ENCODE measurements at places on chromosomes 5 and 9.

DNA sequence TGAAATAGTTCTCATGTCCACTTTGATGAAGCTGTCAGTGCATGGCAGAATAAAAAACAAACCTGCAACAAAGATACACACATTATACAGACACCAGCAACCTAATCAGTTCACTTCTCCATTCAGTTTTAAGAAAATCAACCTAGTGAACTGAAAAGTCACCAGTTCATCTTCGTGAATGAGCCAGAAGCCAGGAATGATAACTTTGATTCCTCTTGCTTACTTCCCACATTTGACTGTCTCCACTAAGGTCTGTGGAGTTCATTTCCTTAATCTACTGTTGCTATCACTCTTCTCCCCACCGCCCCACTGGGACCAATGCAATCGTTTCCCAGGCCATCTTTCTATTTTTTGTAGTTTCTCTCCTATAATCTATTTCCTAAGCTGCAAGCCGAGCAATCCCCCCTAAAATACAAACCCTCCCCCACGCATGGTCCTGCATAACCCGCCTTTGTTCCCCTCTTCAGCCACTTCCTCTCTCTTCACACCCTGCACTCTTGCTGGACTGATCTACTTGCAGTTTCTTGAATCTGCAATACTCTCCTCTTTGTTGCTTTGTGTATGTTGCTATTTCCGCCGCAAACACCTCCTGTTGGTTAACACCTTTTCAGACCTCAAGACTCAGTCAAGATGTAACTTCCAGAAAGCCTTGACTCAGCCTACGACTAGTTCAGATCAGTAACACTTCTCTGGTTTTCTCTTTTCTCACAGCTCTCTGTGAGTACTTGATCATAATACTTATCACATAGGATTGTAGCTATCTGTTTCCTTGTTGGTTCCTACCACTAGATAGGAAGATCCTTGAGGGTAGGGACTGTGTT lies 16.6 kb downstream of the STOM start:
- DNase-seq, result peak; percentile 69

DNA sequence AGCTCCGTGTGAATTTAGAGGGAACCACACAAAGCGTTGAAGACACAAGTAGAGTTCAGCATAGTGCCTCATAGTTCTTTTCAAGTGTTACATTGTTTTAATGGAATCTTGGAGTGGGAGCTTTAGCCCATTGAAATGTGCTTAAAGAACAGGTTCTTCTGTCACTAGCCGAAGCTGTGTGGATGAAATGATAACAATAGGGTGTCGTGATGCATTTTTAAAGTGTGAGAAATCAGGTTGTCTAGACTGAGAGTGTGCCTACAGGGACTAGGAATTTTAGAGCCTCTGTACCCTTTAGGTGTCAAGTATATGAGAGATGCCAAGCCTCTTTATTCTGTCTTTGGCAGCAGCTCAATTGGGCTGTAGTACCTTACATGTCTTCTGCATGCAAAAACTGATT lies 83.0 kb downstream of the NDUFS4 start:
- no peak for DNase-seq

GRCh38 chr9:117682955-117683710 lies 21.1 kb upstream of the TLR4 start:
- no peak for DNase-seq

GRCh38 chr9:79221084-79221483 lies 350.7 kb upstream of the TLE4 start:
- no peak for DNase-seq

- no peak for DNase-seq
Measured at GRCh38 chr5:9898319-9898718, 268.2 kb upstream of the TAS2R1 start.

DNA sequence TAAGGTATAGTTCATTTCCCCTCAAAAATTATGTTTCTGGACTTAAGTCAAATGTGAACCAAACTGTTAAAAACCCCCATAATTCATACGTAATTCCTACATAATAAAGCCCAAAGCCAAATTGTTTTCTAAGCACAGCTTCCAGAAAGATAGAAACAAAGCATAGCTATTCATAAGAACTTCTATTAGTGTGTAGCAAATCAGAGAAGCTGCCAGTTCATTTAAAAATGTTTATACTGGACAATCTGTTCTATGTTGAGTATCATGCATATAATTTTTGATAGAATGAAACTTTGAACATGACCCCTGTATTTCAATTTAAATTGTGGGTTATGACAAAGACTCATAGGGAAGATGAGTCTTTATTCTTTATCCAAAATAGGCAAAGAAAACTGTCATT lies 119.0 kb upstream of the TXNDC8 start:
- no peak for DNase-seq

DNA sequence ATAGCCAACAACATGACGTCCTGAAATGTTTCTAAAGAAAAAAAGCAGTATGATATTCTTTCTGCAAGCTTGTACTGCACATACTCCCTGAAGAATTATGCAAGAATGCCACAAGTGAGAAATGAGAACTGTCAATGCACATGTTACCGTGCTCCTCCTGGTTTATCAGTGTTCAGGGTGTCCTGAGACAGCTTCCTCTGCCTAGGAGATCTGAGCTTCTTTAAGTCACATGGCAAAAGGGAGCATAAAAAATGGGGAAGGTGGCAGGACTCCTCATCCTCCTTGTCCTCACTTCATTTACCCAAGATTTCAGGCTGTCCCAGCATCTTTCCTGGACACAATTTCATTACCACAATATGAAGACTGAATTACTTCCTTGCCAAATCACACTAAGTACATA lies 238.2 kb downstream of the GLIS3 start:
- DNase-seq, result no peak

GRCh38 chr9:115867326-115867725 lies 286.3 kb upstream of the PAPPA start:
- DNase-seq, result no peak

GRCh38 chr5:16178745-16179372 lies 732 bp downstream of the MARCHF11 start:
- DNase-seq, result peak; percentile 13

DNA sequence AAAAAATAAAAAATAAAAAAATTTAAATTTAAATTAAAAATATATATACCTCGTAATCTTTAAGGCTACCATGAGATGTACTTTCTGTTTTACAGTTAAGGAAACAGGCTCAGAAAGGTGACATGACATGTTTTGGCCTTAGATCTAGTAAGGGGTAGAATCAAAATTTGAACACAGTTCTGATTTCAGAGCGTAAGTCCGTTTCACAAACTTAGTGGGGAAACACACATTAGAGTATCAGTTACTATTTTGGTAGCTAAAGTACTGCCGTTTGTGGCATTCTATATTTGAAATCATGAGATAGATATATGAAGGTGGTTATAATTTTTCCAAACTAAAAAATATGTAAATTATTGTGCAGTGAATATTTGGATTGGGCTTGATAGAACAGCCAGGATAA lies 186.2 kb downstream of the DENND1A start:
- DNase-seq, result no peak

DNA sequence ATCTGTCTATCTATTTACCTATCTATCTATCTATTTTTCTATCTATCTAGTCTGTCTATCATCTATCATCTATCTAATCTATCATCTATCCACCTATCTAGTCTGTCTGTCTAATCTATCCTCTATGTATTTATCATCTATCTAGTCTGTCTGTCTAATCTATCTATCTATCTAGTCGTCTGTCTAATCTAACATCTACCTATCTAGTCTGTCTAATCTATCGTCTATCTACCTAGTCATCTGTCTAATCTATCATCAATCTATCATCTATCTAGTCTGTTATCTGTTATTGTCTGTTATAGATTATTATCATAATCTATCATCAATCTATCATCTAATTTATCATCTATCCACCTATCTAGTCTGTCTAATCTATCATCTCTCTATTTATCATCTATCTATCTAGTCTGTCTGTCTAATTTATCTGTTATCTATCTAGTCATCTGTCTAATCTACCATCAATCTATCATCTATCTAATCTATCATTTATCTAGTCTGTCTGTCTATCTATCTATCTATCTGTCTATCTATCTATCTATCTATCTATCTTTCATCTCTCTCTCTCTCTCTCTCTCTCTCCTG lies 80.2 kb upstream of the ZNF618 start:
- no peak for DNase-seq

GRCh38 chr9:114283551-114284111 lies 39.3 kb upstream of the ORM1 start:
- no peak for DNase-seq

DNA sequence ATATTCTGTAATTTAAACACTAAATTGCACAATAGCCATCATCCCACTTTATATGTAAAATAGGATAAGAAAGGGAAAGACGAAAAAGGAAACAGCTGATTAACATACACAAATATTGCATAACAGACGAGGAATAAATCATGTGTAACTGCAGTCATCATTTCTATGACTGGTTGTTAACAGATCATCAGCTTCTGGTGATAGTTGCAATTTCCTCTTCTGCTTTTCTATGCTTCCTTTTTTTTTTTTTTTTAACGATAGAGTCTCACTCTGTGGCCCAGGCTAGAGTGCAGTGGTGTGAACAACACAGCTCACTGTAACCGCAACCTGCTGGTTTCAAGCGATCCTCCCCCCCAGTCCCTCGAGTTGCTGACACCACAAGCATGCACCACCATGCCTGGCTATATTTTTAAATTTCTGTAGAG lies 22.5 kb upstream of the JAKMIP2 start:
- no peak for DNase-seq

DNA sequence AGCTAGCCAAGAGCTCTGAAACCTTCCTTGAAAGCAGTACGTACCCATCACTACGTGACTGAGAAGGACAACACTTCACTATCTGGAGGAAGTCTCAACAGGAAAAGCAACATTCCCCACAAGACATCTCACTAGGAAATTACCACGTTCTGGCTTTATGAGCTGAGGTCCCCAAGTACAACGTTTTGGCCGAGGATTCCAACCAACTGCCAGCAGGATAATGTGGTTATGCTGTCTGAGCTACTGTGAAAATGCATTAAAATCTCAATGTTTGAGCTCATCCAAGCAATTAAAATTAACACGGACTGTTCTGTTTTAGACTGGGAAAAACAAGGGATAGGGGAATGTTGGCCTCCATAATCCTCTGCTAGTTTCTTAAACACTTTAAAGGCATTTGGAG lies 16.4 kb downstream of the MED27 start:
- DNase-seq, result no peak

- no peak for DNase-seq
Measured at GRCh38 chr5:143319437-143320227, 83.9 kb downstream of the NR3C1 start.

DNA sequence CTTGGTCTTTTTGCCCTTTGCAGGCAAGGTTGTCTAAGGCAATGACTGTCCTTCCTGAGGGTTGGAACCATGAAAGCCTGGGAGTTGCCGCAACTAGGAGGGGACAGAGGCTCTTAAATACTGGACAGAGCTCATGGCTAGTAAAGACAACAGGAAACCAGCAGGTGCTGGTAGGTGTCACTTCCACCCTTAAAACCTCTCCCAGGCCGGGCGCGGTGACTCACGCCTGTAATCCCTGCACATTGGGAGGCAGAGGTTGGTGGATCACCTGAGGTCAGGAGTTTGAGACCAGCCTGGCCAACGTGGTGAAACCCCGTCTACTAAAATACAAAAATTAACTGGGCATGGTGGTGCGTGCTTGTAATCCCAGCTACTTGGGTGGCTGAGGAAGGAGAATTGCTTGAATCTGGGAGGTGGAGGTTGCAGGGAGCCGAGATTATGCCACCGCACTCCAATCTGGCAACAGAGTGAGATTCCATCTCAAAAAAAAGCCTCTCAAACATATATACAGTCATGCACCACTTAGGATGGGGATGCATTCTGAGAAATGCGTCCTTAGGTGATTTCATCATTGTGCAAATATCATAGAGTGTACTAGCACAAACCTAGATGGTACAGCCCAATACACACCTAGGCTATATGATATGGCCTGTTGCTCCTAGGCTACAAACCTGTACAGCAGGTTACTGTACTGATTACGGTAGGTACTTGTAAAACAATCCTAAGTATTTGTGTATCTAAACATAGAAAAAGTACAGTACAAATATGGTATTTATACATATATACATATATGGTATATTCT lies 102.7 kb downstream of the HSPA4 start:
- DNase-seq, result no peak

GRCh38 chr5:106163233-106163632 lies 1507.5 kb downstream of the EFNA5 start:
- DNase-seq, result no peak

DNA sequence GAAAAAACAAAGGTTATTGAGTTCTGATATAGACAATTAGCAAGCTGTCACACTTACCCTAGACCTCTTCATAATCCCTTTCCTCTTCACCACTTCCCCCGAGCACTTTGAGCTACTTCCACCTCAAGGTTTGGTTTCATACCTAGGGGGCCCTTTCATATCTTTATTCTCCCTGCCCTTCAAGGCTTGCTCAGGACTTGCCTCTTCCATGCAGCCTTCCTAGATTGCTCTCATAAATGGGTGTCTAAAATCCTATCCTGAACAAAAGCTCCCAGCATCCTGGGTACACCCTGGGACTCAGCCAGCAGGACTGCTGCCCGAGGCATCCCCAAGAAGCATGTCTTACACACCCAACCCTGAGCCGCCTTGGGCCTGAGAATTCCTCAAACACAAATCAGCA lies 157.3 kb downstream of the C5orf15 start:
- no peak for DNase-seq

- DNase-seq, result no peak
Measured at GRCh38 chr9:120965344-120966012, 38.9 kb upstream of the TRAF1 start.

DNA sequence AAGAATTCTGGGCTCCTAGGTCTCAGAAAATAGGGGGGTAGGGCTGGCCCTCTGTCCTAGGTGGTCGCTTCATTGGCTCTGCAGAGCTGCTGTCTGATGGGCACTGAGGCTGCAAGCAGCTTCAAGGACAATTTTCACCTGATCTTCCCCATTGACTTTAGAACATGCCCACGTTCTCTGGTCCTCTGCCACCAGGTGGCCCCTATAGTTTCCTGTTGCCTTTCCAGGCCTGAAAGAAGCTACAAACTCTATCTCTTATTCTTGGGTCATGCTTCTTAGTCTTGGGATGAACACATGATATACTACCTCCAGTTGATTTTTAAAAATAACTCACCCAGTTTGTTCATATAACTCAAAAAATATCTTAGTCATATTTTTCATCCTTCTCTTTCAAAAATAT lies 26.3 kb downstream of the SPZ1 start:
- DNase-seq, result peak; percentile 25

DNA sequence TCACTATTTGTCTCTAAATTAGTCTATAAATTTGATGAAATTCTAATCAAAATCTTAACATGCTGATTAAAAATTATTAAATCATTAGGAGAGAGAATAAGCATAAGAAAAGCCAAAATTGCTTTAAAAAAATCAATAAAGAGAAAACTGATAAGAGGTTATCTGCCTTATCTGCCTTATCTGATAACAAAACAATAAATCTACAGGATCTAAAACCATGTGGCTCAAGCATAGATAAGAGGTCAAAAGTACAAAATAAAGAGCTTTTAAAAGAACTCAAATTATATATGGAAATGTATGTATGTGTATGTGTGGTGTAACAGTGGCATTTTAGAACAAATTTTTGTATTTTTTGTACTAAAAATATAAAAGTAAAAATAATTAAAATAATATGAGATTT lies 18.6 kb downstream of the TRIM14 start:
- no peak for DNase-seq

DNA sequence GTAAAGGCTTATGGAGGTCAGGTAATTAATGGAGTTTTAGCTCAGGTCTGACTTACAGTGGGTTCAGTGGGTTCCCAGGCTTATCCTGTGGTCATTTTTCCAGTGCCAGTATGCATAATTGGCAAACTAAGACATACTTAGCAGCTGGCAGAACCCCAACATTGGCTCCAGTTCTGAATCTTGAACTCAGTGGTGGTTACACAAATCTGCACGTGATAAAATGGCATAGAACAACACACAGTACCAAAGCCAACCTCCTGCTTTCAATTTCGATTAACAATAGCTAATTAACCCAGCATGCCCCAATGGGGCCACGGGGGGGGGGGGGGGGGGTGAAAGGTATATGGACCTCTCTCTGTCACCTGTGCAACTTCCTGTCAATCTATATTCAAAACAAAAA lies 19.0 kb upstream of the BARX1 start:
- DNase-seq, result no peak

Measured in stimulated activated naive CD8-positive, alpha-beta T cell treated with anti-CD3 and anti-CD28 coated beads, Interleukin-15, amount 100 ng/mL, for 72 hours (primary cell).